ENCODE measurements at places on chromosomes 11 and 22.

GRCh38 chr22:25485626-25486545 lies 78.6 kb upstream of the GRK3 start:
- no peak for DNase-seq

DNA sequence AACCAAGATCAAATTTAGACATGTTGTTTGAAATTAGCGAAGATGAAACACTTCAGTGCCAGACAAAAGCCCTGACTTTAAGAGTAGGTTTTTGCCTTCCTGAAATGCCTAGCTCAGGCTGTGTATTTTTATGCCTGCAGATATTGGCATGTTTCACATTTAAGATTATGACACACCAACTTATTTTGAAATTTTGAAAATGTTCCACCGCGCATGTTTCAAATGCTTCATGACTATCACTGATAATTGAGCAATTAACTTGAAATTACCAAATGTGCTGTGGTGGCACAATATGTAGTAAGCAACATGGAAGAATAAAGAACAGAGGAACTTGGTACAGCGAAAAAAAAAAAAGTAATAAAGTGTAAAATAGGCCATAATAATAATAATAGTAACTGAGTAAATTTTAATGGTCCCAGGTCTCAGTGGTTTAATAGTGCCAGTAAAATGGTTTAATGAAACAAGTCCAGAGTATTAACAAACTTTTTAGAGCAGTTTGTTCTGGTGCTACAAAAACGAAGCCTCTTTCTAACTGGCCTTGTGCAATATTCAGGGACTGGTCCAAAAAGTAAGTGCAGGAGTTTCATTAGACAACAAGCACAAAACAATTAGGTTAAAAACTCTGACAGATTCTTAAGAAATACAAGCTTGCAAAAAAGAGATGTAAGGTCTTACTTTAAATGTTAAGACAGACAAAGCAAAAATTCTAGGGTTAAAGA lies 112.5 kb upstream of the SOX6 start:
- no peak for DNase-seq

DNA sequence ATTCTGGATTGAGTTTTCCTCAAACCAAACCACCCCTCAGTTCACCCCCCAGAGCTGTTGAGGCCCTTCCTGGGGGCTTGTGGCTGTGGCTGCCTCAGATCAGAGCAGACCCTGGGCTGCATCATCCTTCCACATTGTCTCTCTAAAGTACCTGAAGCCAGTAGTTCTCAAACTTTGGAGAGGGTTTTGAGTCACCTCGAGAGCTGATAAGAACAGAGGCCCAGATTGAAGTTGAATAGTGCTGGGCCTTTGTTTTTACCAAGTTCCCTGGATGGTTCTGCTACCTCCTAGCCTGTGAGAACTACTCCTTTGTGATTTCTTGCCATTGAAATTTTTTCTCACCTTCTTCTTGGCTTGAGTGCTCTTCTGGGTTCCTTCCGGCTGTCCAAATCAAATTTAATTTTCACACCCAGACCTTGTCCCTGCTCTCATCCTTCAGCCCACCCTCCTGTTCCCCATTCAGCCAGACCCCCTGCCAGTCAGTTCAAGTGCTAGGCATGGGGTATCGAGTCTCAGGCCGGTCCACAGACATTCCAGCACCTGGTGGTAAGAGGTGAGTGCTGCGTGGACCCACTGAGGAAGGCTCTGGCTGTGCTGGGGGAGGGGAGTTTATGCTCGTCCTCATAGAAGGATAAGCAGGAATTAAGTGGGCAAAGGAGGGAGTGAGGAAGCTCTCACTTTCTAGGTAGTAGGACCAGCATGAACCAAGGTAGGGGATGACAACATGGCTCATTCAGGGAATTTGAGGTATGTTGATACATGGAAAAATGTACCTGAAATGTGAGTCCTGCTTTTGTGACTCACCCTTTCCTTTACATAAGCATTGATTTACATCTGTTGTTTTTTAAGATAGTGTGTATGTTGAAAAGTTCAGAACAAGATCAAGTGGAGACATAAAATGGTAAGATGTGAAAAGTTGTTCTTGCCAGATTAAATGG lies 116.5 kb downstream of the PTPRJ start:
- no peak for DNase-seq

- no peak for DNase-seq
Observed at GRCh38 chr11:11884774-11885481, 43.2 kb downstream of the USP47 start.

GRCh38 chr22:47204002-47204979 lies 441.8 kb downstream of the TBC1D22A start:
- no peak for DNase-seq

DNA sequence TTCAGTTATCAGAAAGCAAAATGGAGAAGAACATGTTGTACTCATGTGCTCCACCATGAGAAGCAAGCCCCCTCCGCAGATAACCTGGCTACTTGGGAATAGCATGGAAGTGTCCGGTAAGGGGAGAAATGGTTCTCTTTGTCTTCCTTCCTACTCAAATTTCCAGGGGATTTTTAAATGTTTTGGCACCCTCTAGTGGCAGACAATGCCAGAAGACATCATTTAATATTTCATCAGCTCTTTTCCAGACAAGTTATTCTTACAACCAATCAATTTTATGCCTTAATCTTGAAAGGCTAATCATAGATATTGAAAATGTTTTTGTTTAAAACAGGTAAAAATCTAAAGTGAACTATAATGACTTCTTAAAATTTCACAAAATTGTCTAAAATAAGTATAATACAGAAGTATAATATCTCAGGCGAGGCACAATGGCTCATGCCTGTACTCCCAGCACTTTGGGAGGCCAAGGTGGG lies 15.7 kb downstream of the CRTAM start:
- DNase-seq: peak; percentile 69

DNA sequence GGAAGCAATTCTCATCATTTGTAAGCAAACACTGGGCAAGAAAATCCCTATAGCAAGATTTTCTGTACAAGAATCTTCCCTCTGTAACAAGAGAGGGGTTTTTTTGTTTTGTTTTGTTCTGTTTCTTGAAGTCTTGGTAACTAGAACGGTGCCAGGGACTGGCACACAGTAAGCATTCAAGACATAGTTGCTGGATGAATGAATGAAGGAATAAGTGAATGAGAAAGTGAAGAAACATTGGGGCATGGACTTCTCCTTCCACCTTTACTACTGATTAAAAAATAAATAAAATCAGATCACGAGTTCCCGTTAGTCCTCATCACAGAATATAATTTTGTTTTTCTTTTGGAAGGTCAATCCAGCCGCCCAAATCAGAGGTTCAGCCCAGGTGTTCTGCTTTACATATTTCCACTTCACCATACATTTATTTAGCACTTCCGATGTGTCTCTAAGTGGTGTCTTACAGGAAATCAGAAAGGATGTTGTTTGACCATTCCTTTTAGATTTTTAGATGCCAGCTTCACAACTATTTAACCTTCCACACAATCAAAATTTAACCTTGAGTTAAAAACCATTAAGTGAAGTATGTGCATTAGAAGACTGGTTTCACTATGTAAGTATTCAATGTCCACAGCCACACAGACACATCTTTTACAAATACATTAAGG lies 281.2 kb downstream of the CADM1 start:
- no peak for DNase-seq

GRCh38 chr11:124796312-124796711 lies 3.9 kb downstream of the MSANTD2 start:
- DNase-seq: no peak

DNA sequence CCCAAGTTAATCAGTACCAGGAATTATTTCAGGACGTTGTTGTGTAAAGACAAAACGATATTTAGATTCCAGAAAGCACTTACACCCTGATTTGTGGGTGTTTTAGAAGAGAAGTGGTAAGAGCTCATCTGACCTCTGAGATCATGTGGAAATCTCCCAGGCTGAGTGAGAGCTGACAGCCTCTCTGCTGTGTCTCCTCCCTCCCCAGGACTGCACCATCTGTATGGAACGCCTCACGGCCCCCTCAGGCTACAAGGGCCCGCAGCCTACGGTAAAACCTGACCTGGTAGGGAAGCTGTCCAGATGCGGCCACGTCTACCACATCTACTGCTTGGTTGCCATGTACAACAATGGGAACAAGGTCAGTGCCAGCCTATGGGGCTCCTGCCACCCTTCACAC lies 20.0 kb downstream of the DTX4 start:
- no peak for DNase-seq

DNA sequence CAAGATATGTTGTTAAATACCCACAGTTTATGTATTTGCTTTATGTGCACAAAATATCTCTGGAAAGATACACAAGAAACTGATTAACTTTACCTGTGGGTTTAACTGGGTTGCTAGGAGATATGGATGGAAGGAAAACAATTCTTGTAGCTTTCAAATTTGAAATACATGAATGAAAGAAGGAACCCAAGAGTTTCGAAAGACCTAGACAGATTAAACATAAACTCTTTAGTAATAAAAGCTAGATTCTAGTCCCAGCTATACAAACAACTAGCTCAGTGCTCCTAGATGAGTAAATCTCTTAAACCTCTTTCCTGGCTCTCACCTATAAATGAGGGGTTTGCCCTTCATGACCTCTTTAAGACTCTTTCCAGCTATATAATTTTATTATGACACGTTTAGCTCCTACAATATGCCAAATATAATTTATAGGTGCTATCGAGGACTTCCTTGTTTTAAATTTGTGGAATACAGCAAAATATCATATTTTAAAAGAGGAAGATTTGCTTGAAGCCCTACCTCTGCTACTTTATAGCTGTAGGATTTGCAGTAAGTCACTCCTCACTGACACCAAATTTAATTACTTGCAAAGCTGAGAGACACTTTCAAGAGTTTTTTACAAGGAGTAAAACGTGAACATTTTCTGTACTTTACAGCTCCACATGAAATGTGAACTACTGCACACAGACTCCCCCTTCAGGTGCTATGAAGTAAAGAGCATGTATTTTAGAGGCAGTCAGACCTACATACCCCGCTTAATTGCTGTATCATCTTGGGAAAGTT lies 50.7 kb downstream of the RRAS2 start:
- DNase-seq: no peak

GRCh38 chr22:50250555-50251476 lies at the start of gene HDAC10:
Gene HDAC10 (minus strand): TSS chr22:50251265. CDS start chr22:50251032, 233 bp downstream.
- DNase-seq: no peak

- no peak for DNase-seq
Observed at GRCh38 chr22:27877501-27877900, 41.6 kb downstream of the PITPNB start.

DNA sequence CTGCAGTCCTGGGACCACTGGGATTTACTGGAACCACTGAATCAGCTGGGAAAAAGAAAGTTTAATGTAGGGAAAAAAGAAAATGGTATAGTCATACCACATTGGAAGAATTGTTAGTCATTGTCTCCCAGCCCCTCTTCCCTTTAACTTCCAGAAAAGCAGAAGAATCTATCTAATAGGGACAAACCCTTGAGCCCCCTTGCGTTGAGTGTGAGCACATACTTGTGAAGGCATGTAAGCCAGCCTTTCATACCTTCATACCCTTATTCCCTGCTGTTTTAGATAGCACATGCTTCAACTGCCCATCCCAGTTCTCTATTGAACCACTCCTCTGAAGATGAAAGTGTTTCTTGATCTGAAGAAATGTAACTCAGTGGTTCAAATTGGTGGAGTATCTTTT lies 6.6 kb downstream of the TREH start:
- DNase-seq: no peak

GRCh38 chr11:88315981-88316441 lies 21.5 kb downstream of the CTSC start:
- DNase-seq: no peak

- DNase-seq: no peak
Observed at GRCh38 chr11:84497981-84498411, 1129.1 kb downstream of the DLG2 start.

DNA sequence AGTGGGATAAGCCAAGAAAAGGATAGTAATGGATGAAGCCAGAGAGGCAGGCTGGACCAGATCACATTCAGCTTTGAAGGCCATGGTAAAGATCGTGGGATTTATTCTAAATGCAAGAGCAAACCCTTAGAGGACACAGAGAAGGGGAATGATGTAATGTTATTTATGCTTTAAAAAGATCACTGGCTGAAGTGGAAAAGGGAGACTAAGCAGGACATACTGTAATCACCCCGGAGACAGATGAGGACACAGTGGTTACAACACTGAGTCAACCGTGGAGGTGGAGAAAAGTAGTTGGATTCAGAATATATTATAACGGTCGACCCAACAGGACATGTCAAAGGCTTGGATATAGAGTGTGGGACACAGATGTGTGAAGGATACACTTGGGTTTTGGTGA lies 38.5 kb downstream of the CDON start:
- DNase-seq: no peak

GRCh38 chr11:105032495-105032894 lies 2.4 kb downstream of the CASP1 start:
- DNase-seq: no peak

- DNase-seq: no peak
Observed at GRCh38 chr22:37353839-37354238, 71.5 kb downstream of the CYTH4 start.

- no peak for DNase-seq
Observed at GRCh38 chr22:36816339-36816635, 548 bp downstream of the PVALB start.

DNA sequence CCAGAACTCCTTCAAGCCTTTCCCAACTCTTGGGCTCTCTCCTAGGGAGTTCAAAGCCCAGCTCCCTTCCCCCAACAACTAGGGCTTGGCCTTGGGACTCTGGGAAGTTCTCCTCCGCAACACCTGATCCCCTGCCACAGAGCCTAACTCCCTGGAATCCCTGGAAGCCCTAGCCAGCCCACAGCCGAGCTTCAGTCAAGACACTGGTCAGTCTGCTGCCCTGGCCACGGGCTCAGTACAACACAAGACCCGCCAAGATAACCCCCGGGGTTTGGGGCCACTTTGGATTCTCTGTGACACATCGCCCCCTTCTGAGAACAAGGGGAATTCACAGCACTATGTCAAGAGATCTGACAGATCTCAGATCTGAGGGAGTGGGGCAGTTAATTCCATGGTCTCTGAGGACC lies 58.3 kb downstream of the SLC22A12 start:
- no peak for DNase-seq

GRCh38 chr11:110250168-110250567 lies 46.2 kb downstream of the RDX start:
- no peak for DNase-seq

DNA sequence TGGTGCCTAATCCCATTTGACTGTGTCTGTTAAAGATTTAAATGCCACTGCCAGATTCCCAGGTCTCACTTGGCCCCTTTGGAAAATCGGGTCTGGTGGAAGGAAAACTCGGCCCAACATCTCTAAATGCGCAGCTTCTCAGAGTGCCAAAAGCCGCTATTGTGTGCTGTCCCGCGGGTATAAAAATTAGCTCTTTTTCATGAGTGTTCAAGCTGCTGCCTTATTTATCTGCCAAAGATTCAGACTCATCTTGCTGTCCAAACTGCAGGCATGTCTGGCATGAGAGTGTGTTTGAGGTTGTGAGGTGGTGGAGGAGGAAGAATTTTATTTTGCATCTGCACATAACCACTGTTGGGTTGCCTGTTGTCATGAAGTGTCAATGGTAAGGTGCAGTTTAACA lies 91.4 kb downstream of the NELL1 start:
- no peak for DNase-seq

- peak; percentile 45 for DNase-seq
Observed at GRCh38 chr11:26649884-26650283, 72.0 kb downstream of the SLC5A12 start.

GRCh38 chr11:44533921-44534711 lies 31.3 kb upstream of the CD82 start:
- DNase-seq: no peak

GRCh38 chr11:70713086-70713835 lies 314.9 kb downstream of the CTTN start:
- DNase-seq: no peak
